NCI-H1930 (cell line): ENCODE measurements at places on chromosomes 7 and 10.
A peak's percentile ranks its signal among the peaks of the same experiment; 100 is the strongest.

DNA sequence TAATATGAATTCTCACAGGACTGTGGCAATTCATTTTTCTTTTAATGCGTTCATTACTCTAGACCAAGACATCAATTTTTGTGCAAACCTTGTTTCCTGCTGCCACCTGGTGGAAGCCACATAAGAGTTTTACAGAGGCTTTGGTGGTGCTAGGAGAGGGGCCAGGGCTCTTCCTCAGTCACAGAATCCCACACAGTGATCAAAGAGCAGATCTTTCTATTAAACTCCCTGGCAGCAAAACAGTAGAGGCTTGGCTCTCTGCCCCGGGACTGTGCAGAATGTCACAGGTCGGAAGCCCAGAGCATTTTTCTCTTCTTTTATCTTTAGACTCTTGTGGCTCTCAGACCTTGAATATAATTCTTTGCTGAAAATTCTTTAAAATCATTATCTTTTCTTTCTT is 506.4 kb upstream of the C7orf33 start:
- peak; percentile 62 for DNase-seq

- no peak for DNase-seq
These were observed 9.7 kb downstream of the EXOC6 start for GRCh38 chr10:92857904-92858514.

- no peak for DNase-seq
These were observed 436.8 kb upstream of the C7orf33 start for GRCh38 chr7:148153616-148154284.

DNA sequence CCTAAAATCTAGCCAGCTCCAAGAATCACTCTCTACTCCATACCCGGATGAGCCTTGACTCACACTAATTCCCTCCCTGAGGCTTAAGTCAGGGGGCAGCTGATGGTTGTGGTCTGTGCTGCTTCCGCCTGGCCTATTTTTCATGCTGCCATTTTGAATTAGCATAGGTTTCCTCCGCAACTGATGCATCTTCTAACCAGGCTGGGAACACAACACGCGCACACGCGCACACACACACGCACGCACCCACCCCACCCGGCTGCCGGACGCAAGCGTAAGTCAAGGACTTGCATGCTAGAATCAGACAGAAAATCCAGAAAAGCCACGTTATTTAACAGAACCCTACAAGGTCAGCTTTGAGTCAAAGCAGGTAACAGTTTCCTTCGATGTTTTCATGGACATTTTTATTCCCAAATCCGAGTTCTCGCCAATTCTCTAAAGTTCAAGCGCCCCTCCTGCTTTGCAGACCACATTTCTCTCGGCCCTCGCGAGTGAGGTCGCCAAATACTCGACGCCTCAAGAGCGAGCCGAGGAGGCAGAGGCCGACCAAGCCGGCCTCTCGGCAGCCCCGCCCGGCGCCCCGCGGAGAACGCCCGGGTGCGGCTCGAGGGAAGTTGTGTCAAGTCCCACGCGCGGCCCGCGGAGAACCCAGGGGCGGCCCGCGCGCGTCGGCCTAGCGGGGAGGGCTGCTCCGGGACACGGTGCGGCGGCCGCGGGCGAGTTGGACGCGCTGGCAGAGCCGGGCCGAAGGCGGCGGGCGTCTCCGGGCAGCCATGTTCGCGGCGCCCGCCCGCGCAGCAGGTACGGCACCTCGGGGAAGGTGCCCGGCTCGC is 961 bp downstream of the SCRN1 start:
- DNase-seq, result no peak

- no peak for DNase-seq
These were observed 251.6 kb downstream of the RPS24 start for GRCh38 chr10:78285226-78285625.

GRCh38 chr7:139117599-139118233 is 8.2 kb upstream of the ZC3HAV1 start:
- DNase-seq, result no peak

DNA sequence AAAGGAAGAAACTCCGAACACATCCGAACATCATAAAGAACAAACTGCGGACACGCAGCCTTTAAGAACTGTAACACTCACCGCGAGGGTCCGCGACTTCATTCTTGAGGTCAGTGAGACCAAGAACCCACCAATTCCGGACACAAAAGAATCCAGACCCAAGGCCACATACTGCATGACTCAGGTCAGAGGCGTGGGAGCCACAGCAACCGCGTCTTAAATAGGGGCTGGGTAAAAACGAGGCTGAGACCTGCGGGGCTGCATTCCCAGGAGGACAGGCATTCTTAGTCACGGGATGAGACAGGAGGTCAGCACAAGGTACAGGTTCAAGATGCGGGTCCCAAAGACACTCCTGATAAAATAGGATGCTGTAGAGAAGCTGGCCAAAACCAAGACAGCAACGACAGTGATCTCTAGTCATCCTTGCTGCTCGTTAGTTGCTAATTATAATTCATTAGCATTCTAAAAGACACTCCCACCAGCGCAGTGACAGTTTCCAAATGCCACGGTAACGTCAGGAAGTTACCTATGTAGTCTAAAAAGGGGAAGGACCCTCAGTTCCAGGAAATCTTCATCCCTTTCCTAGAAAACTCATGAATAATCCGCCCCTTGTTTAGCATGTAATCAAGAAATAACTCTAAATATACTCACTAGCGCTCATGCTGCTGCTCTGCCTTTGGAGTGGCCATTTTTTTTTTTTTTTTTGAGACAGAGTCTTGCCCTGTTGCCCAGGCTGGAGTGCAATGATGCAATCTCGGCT is 19.3 kb downstream of the AP5Z1 start:
- no peak for DNase-seq
